AG10803 (cell line): ENCODE measurements at places on chromosomes 7 and 10.

GRCh38 chr7:94297397-94297838, 97.3 kb upstream of the COL1A2 start:
- peak; percentile 99 for DNase-seq

GRCh38 chr7:76273503-76273902, 29.0 kb upstream of the HSPB1 start:
- no peak for DNase-seq

- DNase-seq: no peak
Measured at GRCh38 chr7:9846902-9847301, 1126.8 kb upstream of the PHF14 start.

DNA sequence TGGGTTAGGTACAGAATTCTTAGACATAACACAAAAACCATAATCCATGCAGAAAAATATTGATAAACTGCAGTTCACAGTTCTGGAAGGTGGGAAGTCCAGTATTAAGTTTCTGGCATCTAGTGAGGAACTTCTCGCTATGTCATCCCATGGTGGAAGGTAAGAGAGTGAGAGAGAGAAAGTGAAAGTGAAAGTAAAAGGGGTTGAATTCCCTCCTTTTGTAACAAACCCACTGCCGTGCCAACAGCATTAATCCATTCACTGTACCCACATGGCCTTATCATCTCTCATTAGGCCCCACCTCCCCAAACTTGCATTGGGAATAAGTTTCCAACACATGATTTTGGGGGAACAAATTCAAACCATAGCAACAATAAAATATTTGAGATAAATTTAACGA, 17.1 kb downstream of the ZNF485 start:
- DNase-seq: no peak

GRCh38 chr10:80515511-80515910, 22.2 kb upstream of the SH2D4B start:
- no peak for DNase-seq

DNA sequence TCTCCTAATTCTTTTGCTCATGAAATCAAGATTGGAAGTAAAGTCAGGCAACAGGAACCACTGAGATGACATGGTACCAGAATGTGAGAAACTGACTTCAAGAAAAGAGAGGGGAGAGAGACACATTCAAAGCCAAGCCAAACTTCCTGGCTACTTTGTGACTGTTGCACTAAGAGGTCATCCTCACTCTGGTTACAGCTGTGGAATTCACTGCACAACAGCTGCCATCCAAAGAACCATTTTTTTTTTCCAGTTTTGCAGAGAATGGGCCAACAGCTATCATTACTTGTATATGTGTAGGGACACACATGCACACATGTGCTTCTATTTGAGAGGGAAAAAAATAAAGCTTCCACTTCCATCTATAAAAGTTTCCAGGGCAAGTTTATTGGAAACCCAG, 203.5 kb downstream of the GLI3 start:
- DNase-seq: no peak

DNA sequence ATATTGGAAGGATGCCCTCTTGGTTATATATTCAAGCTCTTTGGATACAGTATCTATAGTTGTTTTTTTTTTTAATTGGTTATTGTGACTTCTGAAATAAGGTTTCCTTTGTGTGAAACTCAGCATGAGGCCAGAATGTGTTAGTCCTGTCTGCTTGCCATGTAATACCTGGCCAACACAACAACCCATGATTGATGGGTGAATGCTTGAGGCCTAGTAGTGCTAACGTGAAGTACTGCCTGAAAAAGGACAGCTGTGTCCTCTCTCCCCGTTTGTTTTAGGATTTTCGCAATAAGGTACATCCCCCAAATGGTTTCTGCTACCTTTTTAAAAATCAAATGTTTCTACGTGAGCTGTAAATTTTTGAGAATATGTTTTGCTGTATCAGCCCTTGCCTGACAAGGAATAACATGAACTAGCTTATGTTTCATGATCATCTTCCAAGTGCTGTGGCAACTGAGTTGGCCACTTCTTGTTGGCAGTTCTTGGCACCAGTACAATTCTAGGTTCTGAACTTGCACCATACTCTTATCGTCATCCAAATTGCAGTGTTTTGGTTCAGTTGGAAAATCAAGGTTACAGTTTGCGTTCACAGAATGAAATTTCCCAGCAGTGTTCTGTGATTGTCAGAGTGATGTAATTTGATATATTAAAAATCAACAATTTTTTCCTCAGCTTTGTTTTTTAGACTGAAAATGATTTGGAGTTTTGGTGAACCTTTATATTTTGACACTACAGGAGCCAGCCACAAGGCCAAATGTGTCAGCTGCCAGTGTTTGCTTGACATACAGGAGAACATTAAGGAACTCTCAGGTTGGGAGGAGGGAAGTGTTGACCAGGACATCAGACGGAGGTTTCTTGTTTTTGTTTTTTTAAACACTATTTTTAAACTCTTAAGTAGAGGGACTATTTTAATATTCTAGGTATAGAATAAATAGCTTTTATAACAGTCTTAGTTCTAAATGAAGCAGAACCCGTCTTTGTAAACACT, 13.5 kb upstream of the ASCC1 start:
- peak; percentile 51 for DNase-seq

DNA sequence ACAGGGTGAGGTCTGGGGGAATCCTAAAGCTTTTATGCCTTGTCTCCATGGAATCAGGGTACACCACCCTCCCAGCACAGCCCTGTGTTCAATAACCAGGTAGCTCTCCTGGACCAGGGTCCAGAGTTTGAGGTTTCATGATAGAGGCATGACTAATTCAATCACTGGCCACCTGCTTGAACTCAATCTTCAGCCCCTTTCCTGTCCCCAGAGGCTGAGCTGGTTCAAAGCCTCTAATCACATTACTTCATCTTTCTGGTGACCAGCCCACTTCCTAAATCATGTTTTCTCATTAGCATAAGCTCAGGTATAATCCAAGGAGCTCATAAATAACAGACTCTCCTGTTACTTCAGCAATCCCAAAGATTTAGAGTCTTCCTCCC, 20.5 kb downstream of the CRPPA start:
- DNase-seq: no peak

GRCh38 chr7:39054731-39055130, 77.0 kb downstream of the POU6F2 start:
- DNase-seq: no peak

DNA sequence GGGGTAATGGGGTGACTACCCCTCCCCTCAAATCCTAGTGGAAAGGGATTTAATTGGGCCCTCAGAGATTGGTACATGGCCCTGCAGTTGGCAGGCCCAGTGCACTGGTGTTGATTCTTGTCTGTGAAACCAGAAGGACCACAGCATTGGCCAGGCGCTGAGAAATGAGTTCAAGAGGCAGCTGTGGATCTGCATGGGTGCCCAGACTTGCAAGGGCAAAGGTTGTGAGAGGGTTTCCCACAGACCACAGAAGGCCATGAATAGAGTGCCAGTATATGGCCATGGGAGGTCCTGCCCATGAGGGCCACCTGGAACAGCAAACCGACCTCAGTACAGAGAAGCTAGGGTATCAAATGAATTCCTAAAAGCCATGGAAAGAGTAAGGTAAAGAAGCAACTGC, 32.9 kb downstream of the TMEM168 start:
- DNase-seq: no peak

DNA sequence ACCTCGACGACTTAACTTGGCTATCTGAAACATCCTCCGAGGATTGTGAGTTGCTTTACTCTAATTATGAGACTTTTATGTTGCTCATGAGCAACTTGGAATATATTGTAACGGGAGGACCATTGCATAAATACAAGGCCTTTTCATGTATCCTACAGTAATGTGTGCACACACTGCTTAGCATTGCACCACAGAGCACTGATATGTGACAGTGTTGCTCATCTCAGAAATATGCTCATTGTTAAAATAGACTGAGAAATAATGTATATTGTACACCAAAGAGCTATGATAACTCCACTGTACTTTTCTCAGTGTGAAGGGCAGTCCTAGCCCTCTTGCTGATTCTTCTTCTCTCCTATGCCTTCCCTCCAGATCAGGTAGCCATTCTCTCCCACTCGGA, 102.8 kb upstream of the CDK13 start:
- DNase-seq: no peak

DNA sequence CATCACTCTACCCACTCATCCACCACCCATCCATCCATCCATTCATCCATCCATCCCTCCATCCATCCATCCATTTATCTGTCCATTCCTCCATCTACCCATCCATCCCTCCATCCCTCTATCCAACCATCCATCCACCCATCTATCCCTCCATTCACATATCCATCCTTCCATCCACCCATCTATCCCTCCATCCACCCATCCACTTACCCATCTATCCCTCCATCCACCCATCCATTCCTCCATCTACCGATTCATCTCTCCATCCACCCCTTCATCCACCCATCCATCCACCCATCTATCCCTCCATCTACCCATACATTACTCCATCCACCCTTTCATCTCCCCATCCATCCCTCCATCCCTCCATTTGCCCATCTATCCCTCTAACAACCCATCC, 239.6 kb upstream of the SHH start:
- DNase-seq: no peak

GRCh38 chr7:2460188-2460587, 16.0 kb downstream of the GRIFIN start:
- no peak for DNase-seq

DNA sequence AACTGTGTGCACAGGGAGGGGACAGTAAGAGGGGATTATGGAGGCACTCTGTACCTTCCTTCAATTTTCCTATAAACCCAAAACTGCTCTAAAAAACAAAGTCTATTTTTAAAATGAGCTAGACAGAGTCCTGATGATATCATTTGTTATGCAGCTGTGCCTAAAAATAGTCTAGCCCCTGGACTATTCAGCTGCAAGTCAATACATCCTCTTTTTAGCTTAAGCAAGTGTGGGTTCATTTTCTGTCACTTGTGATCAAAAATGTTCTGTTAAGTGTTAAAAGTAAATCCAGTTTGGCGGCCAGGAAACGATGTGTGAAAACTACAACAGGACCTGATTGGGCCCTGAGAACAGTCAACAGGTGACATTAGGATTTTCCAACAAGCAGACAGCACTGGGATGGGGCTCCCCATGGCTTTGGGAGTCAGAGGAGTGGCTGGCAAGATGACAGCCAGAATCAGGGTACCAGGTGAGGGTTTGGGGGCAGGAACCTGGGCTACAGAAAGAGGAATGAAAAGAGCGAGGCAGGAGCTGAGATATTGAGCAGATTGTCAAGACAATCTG, 33.9 kb downstream of the FAM107B start:
- DNase-seq: no peak

DNA sequence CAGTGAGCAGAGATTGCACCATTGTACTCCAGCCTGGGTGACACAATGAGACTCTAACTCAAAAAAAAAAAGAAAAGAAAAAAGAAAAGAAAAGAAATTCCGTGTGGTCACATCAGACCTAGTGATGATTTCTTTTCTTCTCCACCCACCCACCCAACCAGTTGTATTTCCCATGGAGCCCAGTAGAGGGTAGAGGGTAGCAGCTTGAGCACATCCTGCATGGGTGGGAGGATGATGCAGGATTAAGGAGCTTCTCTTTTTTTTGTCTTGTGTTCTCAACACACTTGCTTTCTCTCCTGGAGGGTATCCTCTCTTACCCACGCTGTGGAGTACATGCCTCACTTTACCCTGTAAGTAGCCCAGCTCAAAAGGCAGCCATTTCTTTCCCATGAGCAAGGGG, 118.6 kb upstream of the CARD11 start:
- no peak for DNase-seq

DNA sequence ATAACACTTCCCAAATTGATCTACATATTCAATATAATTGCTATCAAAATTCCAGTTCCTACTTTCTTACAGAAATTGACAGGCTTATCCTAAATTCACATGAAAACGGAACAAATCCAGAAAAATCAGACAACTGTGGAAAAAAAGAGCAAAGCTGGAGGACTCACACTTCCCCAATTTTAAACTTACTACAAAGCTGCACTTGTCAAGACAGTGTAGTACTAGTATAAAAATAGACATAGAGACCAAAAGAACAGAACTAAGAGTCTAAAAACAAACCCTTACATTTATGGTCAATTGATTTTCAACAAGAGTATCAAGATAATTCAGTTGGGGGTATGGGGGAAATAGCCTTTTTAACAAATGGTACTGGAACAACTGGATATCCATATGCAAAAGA, 27.5 kb downstream of the LMBR1 start:
- no peak for DNase-seq

GRCh38 chr10:58001159-58001558, 266.5 kb downstream of the IPMK start:
- no peak for DNase-seq

DNA sequence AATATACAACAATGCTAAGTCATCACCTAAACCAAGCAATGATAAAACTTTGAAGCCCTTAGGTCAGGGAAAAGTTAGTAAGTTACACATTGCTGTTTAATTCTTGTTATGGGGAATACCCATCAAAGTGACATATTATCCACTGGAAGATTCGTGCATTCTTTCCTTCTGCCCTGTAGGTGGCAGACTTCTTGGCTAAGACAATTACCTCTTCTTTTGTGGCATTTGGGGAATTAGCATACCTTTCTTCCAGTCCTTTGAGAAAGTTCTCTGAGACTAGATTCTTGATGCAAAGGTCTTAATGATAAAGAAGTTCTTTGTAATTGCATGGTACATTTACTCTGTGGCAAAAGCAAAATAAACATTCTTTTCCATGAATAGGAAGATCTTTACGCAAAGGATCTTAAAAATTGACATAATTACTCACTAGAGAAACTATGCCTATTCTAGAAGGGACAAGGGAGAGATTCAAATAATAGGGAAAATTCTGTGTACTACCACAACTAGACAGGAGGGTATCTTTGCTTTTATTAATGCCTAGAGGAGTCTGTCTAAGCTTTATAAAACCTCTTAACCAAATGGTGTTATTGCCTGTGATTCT, 395.9 kb downstream of the GRM8 start:
- DNase-seq: no peak
